RWPE2 (cell line): ENCODE measurements at places on chromosomes 7 and 10.

- DNase-seq: no peak
These were observed 148.0 kb downstream of the EBF3 start for GRCh38 chr10:129815898-129816655.

GRCh38 chr10:130729876-130730275 is 581.6 kb downstream of the TCERG1L start:
- DNase-seq: no peak

GRCh38 chr7:876972-877311 is 588 bp downstream of the GET4 start:
- DNase-seq: peak; percentile 69

GRCh38 chr7:144086730-144087129 is 652 bp downstream of the OR2A12 start:
- no peak for DNase-seq

DNA sequence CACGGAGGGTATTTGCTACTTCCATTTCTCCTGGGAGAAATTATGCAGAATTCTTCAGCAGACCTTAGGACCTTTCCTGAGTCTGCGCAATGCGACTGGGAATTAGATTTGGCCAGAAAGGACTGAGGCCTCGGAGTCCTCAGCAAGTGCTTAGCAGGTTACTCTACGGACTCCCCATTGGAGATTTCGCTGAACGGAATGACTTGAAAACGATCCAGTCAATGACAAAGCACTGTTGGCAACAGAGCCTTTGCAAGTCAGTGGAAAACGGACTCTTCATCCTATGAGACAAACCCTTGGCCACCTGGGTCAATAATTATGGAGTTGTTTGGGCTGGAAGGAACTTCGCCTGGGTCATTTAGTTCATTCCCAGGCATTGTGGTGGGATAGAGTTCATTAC is 107.4 kb downstream of the FAM204A start:
- DNase-seq: no peak

DNA sequence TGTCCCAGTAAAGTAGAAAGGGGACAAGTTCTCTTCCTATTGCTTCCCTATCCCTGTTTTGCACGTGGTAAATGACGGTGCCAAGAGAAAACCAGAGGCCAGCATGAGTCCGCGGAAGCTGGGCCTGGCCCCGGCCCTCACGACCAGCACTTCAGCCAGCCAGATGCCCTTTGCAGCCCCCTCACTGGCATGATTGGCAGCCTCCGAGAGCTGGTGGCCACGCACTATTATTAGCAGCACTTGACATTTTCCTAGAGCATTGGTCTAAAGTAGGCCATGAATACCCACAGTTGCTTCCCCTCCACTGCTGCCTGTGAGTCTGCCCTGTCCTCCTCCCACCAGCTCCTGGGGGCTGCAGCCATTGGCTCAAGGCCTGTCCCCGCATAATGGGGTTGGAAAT is 369.1 kb downstream of the PLXNA4 start:
- DNase-seq: no peak

DNA sequence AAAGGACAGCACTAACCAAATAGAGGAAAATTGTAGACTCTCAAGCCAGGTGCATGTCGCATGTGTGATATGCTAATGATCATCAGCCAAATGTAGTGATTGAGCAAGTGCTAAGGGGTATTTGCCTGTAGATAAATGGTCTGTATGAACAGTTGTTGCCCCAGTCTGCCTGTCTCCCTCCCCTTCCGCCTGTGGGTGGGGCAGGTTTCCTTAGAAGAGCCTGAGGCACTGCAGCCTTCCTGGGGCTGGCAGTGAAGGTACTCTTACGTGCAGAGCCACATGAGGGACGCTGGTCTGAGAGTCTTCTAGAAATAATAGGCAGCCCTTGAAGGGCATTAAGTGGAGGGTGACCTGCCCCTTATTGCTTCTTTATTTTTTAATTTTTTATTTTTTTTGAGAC is 152.1 kb downstream of the SNX10 start:
- no peak for DNase-seq

DNA sequence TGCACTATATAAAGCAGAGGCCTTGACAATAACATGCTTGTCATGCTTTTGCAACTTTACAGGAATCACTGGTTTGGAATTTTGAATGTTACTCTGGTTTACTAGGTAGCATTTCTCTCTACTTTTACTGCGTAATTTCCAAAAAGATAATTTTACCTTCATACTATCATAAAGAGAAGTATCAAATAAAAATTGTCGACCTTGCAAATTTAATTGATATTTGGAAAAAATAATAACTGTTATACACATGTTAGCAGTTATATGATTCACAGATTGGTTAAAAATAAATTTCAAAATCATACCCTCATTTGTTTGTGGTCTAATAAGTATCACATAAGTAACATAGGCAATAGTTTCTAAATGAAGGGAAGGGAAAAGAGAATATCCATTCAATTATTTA is 228.5 kb upstream of the CACNA2D1 start:
- DNase-seq: no peak

DNA sequence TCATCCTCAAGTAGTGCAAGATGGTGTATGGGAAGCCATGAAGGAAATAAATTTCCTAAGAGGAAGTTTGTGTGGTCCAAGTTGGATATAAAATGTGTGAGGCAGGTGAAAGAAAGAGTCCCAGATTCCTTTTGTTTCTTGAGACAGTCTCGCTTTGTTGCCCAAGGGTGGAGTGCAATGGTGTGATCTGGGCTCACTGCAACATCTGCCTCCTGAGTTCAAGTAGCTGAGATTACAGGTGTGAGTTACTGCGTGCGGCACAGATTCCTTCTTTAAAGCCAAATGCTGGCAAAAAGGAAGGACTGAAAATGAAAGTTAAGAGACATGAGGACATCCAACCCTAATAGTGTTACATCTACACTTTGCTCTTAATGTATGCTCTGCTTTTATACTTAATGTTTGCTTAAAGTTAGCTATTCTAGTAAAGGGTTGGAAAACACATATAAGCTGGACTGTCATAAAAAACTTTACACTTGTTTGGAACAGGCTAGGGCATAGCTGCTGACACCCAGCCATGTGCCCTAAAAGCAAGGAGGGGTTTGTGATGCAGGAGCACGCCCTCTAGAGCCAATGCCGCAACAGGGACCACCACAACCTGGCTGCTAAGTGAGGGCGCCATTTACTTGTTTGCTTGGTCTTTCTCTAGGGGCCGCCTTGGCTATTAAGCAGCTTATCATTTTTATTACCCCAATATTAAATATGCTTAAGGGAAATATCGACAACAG is 34.5 kb downstream of the CLEC2L start:
- DNase-seq: no peak

GRCh38 chr10:6089334-6090219 is 743 bp downstream of the RBM17 start:
- DNase-seq: no peak

- no peak for DNase-seq
These were observed 219.8 kb upstream of the SMIM30 start for GRCh38 chr7:113338071-113338696.

GRCh38 chr10:97325754-97326153 is 6.7 kb downstream of the FRAT1 start:
- DNase-seq: no peak

DNA sequence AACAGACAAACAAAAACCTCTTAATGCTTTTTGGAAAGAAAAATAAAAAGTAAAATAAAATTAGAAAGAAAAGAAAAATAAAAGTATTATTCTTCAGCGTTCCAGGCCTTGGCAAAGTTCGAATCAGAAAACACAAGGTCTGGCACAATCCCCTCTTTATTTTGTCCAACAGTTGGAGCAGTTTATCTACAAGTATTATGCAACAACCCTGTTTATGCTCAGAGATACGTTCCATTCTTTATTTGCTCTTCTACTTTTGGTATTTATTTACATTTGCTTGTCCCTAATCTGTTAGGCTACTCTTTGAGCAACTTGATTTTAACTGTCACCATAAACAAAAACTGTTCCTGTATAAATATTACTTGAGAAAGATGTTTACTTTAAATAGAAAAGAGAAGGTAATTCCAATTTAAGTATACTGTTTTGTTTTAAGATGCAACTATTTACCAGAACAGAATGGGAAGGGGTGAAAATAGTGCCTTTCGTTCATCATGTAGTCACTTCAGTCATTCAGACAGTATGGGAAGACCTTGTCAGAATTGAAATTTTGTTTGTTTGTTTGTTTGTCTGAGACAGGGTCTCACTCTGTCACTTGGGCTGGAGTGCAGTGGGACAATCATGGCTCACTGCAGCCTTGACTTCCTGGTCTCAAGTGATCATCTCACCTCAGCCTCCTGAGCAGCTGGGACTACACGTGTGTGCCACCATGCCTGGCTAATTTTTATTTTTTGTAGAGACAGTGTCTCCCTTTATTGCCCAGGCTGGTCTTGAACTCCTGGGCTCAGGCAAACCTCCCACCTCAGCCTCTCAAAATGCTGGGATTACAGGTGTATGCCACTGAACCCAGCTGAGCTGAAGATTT is 5.7 kb downstream of the PDK4 start:
- DNase-seq: no peak

GRCh38 chr10:6299234-6299633 is 96.5 kb downstream of the PFKFB3 start:
- DNase-seq: peak; percentile 98

DNA sequence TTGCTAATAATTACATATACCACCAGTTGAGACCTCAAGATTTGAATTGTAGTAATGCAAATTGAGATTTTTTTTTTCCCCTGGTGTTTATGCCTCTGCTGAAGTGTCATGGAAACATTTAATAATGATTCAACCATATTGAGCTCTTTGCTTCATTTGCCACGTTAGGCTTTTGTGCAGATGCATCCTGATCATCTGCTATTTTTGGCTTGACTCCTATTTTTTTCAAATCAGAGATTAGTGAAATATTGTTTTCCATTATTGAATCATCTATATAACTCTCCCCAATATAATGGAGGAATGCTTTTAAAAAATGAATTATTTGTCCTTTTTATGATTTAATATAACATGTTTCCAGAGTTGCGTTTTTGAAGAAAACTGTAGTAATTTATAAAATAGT is 115.1 kb downstream of the SRI start:
- no peak for DNase-seq

DNA sequence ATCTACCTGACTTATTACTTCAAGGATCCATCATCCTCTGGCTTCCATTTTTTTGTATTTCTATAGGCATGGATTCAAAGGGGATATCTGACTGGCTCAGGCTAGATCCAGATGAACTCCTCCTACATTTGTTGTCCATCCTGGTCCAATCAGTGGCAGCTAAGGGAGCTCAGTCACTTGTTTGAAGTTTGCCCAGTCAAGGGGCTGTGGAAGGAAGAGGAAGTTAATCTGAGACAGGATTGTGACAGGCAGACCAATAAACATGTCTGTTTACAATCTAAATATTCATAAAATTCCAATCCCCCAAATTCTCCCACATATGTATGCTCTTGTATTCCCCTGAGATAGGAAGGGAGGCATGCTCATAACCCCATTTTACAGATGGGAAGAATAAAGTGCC is 48.7 kb downstream of the CAV1 start:
- no peak for DNase-seq

DNA sequence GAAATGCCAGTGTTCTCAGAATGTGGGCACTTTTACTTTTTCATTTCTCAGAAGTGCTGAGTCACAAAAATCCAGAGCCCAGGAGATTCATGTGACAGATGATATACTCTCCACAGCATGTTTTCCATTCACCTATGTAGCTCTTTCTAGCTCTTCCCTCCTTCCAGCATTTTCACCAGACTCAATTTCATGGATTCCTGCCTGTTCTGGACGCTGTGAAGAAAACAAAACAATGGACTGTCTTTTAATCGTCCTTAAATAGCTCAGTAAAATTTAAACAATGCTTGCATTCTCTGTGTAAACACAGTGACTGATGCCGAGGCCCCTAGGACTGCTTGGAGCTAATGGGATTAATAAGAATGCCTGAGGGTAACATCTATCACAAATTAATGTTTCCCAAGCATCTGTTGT is 25.5 kb downstream of the ZNF713 start:
- no peak for DNase-seq

GRCh38 chr7:107528461-107528860 is 35.3 kb downstream of the COG5 start:
- DNase-seq: no peak

GRCh38 chr10:7314170-7314569 is 96.7 kb downstream of the SFMBT2 start:
- DNase-seq: no peak

- DNase-seq: no peak
These were observed 11.7 kb downstream of the CASP2 start for GRCh38 chr7:143299840-143300239.

DNA sequence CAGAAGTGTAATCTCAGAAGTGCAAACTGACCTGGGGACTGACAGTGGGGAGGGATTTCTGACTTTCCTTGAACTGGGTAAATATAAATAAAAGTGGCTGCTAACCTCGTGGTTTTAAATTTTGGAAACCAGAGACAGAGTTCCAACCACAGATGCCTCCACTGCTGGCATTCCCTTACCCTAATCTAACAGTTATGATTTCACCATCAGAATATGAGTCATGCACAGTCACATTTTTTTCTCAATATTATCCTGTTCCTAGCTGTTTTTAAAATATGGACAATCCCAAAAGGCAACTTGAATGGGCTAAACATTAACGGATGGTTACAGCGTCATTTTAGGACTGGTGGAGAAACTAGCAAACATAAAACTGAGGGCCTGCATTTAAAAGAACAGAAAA is 264.3 kb upstream of the INHBA start:
- DNase-seq: no peak

DNA sequence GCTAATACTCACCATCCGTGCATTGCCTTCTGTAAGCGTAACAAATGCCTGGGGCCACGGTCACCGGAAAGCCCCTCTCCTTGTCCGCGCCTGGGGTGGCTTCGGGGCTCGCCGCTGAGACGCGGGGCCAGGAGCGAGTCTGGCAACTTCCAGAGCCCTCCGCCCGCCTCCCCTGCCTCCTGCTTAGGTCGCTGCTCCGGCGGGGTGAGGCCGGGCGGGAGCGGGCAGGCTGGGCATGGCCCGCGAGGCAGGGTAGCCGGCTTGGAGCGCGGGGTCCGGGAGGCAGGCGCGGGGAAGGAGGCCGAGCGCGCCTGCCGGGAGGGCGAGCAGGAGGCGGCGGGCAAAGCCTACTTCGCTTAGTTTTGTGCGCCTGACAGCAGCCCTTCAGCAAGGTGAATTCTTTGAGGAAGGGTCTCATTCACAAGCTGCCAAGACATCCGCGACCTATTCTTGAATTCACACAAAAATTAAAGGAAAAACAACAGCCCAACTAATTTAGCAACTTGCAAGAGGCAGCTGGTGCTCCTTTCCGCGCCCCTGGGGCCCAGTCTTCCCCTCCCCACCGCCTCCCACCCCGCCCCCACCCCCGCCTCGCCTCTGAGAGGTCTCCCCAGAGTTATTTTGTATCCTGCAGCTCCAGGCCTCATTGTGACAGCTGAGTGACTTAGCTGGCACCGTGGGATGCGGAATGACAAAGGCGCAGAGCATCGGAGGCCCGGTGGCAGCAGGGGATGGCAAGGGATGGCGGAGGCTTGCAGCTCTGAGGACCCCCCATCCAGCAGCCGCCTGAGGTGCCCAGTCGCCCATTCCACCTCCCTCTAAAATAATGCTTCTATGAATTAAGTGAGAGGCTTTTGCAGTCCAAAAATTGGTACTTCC is 12.8 kb upstream of the KAT6B start:
- DNase-seq: peak; percentile 45

- no peak for DNase-seq
These were observed 46.0 kb downstream of the ZNF777 start for GRCh38 chr7:149414745-149415390.

GRCh38 chr7:49666764-49667163 is 106.7 kb upstream of the VWC2 start:
- DNase-seq: no peak
